NCI-H1436 (cell line): ENCODE measurements at places on chromosomes 1 and 21.

- DNase-seq: no peak
Measured at GRCh38 chr1:37472281-37472680, 2.1 kb upstream of the ZC3H12A start.

- DNase-seq: no peak
Measured at GRCh38 chr1:204894606-204895005, 23.9 kb downstream of the NFASC start.

- no peak for DNase-seq
Measured at GRCh38 chr1:26822737-26823395, 3.6 kb upstream of the ZDHHC18 start.

GRCh38 chr21:29174607-29175013 is 44.2 kb downstream of the MAP3K7CL start:
- no peak for DNase-seq

- no peak for DNase-seq
Measured at GRCh38 chr1:107963601-107964335, 1.2 kb downstream of the VAV3 start.

GRCh38 chr1:198162091-198162767 is 5.4 kb downstream of the NEK7 start:
- no peak for DNase-seq

GRCh38 chr1:199054694-199055093 is 415.9 kb downstream of the PTPRC start:
- DNase-seq: no peak

- no peak for DNase-seq
Measured at GRCh38 chr1:116018007-116018406, 41.7 kb downstream of the SLC22A15 start.

DNA sequence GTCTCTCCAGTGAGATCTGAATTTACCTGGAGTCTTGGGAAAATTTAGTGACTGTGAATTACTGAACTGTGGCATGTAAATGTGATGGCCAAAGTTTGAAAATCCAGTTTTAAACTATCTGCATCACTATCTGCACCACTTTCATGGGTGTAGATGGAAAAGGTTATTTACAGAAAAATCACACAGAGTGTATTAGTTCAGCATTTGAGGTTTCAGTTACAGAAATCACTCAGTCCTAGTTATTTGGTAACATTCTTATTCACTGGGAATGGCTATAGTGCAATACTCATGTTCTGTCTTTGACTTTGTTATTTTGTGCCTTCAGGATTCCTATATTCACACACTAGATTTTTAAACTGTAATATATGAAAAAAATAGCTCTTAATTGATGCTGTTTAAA is 60.6 kb upstream of the IFI44L start:
- DNase-seq: no peak

- DNase-seq: no peak
Measured at GRCh38 chr1:226195144-226195543, 8.6 kb upstream of the ACBD3 start.

DNA sequence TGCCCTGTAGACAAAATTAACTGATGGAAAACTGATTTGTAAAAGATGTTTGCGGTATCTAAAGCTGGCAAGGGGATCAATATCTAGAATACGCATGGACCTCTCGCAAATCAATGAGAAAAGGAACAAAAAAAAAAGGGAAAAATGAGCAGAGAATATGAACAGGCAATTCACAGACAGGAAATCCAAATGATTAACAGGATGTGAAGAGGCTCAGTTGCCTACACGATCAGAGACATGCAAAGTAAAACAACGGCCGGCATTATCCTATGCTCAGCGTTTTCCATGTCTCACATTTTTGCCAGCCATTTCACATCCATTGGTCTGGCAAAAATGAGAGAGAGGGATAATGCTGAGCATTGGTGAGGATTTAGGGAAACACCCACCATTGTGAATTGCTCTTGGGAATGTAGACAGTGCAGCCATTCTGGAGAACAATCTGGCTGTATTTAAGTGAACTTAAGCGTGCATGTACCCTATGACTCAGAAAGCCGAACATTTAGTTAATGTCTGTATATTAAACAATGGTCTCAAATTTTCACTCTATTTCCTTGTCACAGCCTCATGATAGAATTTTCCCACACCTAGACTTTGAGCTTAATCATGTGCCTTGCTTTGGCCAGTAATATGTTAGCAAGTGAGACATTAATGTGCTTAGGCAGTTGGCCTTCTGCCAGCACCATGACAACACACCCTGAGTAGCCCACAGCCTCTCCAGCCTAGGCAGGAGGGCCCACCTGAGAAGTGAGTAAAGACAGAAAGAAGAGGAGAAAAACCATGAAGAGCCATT is 61.0 kb upstream of the NBPF3 start:
- DNase-seq: no peak

DNA sequence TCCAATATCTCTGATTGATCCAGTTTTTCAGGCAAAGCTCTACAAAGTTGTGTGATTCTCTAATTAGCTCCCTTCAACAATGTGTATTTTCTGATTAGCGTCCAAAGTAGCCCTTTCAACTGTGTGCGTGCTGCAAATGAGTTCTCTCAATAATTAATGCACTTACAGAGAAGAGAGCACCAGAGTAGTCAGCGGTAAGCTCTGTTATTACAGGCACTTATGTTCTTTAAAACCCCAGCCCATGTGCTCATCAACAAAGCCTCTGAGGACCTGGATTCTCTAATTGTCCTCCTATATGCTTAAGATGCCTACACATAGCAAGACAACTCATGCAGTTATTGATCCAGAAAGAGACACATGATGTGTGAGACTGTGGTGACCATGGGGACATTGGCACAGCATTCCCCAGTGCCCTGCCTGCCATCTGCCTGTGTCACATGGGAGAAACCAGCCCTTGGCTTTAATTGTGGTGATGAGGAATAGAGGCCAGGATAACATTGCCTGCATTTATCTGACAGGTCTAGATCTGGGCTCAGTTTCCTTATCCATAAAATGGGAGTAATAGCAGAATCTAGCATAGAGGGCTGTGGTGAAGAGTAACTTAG is 151.7 kb downstream of the PCP4 start:
- DNase-seq: peak; percentile 55

GRCh38 chr1:30809514-30810263 is 52.1 kb upstream of the LAPTM5 start:
- peak; percentile 17 for DNase-seq

DNA sequence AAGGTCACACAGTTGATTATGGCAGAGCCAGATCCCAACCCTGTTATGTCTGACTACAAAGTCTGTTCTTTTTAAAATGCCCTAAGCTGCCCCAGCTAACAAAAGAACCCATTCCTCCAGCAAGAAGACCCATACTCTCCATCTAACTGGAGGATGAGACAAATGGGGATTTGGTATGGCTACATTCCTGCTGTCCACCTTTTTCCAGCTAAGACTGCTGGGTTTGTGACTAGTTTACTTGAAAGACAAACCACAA is 112.8 kb downstream of the KIAA0319L start:
- DNase-seq: no peak

DNA sequence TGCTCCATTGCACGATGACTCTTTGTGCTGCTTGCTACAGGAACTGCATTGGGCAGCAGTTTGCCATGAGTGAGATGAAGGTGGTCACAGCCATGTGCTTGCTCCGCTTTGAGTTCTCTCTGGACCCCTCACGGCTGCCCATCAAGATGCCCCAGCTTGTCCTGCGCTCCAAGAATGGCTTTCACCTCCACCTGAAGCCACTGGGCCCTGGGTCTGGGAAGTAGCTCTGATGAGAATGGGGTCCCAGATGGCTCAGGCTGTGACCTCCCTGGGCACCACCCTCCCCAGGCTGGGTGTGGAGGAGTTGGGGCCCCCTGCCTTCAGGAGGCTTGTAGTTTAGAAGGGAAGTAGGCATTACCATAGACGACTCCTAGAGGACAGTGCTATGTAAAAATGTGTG is 19.7 kb downstream of the CYP4B1 start:
- DNase-seq: no peak
